NCI-H1694 (cell line): ENCODE measurements at places on chromosomes 1 and 21.

DNA sequence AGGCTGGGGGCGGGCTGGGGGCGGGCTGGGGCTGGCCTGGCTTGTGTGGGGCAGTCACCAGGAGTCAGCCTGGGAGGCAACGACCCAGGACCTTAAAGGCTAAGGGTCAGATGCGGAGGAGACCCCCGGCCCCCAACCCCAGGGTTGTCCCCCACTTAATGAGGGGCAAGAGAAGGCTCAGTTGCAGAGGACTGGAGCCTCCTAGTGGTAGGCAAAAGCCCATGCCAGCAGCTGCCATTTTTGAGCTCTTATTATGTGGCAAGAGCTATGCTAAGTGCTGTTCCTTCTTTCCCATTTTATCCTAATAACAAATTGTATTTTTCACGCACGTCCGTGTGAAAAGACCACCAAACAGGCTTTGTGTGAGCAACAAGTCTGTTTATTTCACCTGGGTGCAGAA, 8.0 kb downstream of the KIAA1614 start:
- no peak for DNase-seq

DNA sequence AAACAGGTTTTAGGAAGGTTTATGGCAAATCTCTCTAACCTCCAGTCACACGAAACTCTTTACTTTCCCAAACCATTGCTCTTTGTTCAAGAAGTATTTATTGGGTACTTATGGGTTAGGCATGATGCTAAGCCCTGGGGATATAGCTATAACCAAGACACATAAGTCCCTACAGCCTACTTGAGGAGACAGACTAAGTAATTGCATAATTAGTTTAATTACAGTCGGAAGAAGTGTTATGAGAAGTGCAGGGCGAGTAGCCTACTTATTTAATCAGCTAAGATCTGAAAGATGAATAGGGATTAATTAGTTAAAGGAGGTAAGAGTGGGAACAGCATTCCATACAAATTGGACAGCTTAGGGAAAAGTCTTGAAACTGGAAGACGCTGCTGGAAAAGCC, 13.2 kb upstream of the NASP start:
- DNase-seq = no peak

DNA sequence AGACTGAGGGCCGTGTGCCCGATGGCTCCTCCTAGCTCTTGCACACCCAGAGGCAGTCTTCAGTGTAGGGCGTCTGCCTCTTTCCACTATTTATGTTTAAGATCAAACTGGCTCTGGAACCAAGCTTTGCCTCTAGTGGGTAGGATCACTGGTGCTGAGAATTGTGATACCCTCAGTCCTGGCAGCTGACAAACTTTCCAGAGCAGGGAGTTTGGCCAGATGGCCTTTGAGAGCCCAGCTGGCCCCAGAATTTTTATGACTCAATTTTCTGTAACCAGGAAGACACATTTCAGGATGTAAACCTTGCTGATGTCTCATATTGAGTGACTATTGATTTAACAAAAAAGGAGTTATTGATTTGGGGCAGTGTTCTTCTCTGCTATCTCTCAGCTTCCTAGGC, 6.7 kb downstream of the COQ8A start:
- peak; percentile 33 for DNase-seq

- DNase-seq = no peak
These were observed 86.1 kb downstream of the SLC16A1 start for GRCh38 chr1:112869895-112870294.

DNA sequence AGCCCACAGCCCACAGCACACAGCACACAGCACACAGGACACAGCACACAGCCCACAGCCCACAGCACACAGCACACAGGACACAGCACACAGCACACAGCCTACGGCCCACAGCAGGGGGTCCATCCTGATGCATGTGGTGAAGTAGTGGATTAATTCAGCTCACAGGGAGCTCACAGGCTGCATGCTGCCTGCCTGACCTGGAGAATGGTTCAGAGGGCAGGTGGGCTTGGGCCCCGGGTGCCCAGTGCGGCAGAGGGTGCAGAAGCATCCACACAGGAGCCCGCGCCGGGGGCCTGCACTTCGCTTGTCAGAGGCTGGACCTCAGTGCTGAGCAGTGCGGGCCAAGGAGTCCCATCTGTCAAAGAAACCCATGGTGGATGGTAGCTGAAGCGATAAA, 21.1 kb upstream of the AJAP1 start:
- DNase-seq = no peak

- no peak for DNase-seq
These were observed 34.7 kb downstream of the EPRS1 start for GRCh38 chr1:220011620-220012019.

DNA sequence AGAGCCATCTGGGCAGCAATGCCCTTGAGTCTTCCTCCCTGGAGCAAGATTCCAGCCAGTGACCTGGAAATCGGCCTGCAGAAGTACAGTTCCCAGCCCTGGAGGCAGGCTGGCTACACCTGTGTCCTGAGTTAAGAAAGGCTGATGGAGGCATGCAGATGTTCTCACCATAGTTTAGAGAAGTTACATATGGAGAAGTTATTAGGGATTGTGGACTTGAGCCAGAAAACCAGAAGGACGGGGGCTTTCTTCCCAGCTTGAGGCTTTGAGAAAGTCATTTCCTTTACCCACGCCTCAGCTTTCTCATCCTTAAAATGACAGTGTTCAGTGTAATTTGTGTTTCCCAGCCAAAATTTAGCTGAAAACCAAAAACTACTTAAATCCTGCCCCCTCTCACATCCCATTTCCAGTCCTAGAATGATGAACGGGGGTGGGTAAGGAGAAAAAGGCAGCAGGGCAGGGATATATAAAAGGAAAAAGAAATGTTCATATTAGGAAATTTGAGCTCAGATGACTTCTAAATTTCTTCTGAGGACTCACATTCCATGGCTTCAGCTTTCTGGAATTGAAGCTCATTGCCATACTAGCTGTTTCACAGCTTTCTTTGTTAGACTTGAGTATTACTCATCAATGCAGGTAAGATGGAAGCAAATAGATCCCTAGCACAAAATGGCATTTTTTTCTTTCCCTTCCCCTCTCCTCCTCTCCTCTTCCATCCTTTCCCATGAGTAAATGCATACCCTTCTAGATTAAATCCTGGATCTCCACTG, 14.4 kb upstream of the C8B start:
- no peak for DNase-seq

DNA sequence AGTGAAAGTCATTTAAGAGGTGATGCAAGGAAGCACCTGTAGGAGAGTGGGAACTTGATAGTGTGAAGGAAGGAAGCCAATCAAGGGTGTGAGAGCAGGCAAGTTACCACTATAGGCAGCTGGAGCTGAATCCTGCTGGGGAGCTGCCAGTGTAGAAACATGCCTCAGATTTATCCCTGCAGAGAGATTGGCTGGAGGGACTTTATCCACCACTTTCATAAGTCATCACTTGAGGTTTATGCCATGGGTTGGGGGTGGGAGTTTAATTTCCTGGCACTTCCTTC, 443.6 kb downstream of the PLPP3 start:
- no peak for DNase-seq

- no peak for DNase-seq
These were observed 1887.4 kb downstream of the NCAM2 start for GRCh38 chr21:22885614-22886013.

DNA sequence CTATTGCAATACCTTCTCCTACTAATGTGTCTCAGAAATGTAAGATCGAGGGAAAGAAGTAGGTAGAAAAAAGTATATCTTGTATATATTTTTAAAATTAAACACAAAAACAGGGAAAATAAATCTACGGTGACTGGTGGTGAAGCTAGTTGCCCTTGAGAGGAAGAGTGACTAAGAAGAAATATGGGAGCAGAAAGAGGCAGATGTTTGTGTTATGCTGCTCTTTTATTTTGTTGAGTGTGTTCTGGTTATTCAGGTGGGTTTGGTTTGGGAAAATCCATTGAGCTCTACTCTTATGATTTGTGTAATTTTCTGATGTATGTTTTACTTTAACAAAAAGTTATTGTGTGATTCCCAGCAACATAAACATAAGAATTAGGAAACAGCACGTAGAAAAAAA, 444.9 kb upstream of the B3GALT2 start:
- DNase-seq = no peak

GRCh38 chr1:118862755-118863154, 125.4 kb downstream of the TBX15 start:
- DNase-seq = no peak

GRCh38 chr1:91617285-91617765, 116.7 kb downstream of the CDC7 start:
- DNase-seq = no peak

GRCh38 chr1:118084400-118084799, 100.6 kb downstream of the SPAG17 start:
- DNase-seq = no peak

DNA sequence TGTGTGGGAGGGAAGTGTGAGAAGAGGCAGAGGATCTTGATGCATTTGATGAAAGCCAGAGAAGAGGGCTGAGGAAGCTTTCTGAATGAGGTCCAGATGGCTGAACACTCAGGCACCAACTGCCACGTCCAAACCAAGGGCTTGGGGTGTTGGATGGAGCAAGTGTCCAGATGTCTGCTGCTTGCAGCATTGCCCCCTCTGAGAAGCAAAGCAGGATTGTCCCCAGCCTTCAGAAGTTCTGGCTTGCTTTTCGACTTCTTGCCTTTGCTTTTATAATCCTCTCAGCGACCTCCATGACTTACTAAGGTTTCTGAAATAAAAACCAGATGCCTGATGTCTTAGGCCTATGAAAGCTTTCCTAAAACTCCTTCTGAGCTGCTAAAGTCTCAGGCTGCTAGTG, 182.5 kb downstream of the HUNK start:
- DNase-seq = peak; percentile 13

DNA sequence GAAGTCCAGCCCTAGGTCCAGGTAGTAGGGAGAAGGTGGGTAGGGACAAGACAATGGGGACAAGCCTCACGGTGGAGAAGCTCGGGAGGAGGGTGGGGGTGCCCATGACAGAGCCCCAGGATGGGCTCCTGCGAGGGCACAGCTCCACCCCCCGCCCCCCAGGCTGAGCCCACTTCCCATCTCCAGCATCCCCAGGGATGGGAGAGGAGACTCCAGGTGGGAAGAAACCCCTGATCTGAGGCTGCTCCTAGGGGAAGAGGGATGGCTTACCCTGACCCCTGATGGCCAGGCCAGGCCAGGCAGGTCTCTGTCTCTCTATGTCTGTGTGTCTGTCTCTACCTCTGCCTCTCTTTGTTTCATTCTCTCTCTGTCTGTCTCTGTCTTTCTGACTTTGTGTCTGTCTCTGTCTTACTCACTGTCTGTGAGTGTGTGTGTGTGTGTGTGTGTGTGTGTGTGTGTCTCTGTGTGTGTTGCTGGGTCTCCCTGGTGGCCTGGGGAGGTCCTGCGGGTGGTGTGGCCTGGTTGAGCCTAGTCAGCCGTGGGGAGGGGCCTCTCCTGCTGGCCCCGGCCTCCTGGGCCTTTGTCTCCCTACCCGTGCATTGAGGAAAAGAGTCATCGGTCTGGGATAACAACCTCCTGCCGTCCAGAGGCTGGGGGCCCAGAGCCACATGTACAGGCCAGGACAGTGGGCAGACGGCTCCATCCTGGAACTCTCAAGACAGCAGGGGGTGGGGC, 45.7 kb downstream of the WNT9A start:
- DNase-seq = no peak

DNA sequence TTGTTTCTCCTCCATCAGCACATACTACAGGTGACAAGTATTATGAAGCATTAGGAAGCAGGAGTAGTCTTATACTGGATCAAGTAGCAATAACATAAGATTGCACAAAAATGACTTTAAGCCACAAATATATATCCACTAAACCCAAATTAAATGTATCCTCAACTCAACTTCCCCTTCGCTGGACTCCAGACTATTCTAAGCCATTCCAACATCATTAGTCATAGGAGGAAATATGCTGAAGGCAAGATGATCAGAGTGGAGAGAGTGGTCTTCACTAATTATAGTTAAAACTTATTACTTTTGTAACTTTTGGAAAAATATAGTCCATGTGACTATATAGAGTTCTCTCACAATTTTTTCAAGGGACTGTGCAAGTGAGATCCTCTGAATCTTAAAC, 390.7 kb upstream of the ZP4 start:
- no peak for DNase-seq

DNA sequence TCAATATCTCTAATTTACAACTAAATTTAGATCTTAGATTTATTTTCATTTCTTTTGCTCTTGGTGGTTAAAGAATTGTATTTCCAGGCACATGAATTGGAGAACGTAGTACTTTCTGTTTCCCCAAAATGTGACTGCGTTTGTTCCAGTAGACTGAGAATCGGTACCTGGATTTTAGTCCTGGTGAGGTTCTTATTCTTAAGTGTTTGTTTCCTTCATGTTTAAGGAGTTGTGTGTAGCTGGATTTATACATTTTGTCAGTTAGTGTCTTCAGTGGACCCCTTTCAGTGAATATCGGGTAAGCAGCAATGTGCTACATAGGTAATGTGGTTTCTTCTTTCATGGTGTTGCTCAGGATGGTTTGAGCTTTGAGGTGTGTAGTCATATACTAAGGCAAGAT, 6.8 kb downstream of the MIER1 start:
- no peak for DNase-seq

GRCh38 chr21:31347435-31348032, 3.5 kb upstream of the TIAM1 start:
- DNase-seq = peak; percentile 74

DNA sequence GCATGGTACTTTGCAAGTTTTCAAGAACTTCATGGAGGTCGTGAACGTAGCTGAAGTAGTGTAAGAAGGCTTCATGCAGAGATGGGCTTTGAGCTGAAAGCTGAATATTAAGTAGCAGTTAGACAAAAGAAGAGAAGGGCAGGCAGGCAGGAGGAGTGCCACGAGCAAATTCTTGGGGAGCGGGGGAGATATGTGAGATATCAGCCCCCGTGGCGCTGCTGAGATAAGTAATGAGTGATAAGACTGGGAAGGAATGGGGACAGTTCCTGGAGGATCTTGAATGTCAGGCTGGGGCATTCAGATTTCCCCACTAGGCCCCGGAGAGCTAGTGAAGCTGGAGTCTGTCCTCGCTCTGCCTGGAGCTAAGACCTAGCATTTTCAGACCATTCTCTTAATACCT, 27.9 kb upstream of the KIRREL1 start:
- DNase-seq = no peak

DNA sequence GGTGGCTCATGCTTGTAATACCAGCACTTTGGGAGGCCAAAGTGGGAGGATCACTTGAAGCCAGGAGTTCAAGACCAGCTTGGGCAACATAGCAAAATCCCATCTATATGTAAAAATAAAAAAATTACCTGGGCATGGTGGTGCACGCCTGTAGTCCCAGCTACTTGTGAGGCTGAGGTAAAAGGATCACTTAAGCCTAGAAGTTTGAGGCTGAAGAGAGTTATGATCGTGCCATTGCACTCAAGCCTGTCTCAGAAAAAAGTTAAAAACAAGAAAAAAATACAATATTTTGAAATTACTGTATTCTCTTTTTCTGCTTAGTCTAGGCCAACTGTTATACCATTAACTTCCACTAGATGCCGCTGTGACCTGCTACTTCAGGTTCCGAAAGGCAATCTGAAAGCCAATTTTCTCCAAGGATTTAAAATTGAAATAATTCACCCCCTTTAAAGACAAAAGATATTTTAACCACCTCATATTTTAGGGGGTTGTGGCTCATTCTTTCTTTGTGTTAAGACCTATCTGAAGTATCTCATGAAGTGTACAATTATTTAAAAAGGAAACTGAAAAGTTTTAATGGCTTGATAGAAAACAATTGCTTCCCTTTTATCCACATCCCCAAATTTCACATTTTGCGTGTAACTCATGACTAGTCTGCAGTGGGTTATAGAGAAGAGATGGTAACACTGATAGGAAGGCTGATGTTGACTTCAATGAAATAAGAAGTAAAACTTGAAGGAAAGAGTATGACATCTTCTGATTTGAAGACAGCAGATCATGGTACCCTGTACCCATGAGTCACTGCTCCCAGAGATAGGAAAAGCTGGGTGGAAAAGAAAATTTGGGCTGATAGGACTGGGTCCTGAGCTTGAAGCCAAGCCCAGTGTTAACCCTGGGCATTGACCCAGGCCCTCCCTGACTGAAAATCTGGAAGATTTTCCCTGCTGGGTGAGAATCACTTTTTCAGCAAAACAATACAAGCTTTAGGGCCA, 24.4 kb upstream of the CLDN14 start:
- DNase-seq = peak; percentile 48
